ENCODE measurements at places on chromosomes 3 and 15.

GRCh38 chr3:16060358-16060852 is 114.1 kb upstream of the GALNT15 start:
- DNase-seq = no peak

- DNase-seq = no peak
Observed at GRCh38 chr3:194089357-194090177, 46.4 kb upstream of the HES1 start.

- no peak for DNase-seq
Observed at GRCh38 chr3:194908496-194908895, 222.8 kb downstream of the FAM43A start.

DNA sequence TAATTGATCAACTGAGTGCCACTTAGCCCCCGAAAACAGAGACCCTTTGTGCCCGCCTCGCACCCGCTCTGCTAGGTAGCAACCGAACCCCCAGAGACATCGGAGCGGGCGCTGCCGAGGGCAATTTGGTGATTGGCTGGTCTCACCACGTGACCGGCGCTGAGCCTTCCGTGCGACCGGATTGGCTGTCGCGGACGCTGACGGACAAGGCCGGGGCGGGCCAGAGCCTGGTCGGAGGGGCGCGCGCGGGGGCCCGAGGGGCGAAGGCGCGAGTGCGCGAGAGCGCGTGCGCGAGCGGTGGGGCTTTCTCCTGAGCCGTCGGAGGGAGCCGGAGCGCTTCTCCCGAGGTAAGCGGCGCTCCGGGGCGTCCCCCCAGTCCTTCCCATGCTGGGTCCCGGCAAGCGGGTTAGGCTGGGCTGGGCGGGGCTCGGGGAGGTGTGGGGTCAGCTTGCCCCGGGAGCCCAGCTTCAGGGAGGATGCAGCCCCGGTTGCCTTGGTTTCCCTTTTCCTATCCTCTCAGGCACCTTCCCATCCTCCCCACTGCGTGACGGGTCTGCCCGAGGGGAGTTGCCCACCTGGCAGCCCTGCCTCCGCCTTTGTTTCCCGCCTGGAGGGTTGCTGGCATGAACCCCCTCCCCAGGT is at the start of gene TMEM108:
Gene TMEM108 (plus strand): TSS at position 303 of the 642 bp plus-strand sequence.
- DNase-seq = no peak

- no peak for DNase-seq
Observed at GRCh38 chr15:48021336-48022086, 99.3 kb upstream of the SLC24A5 start.

DNA sequence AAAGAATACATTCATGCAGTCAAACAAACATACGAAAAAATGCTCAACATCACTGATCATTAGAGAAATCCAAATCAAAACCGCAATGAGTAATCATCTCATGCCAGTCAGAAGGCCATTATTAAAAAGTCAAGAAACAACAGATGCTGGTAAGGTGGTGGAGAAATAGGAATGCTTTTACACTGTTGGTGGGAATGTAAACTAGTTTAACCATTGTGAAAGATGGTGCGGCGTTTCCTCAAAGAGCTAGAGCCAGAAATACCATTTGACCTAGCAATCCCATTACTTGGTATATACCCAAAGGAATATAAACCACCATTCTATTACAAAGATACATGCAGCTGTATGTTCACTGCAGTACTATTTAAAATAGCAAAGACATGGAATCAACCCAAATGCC is 330.4 kb downstream of the EDEM1 start:
- DNase-seq = no peak

DNA sequence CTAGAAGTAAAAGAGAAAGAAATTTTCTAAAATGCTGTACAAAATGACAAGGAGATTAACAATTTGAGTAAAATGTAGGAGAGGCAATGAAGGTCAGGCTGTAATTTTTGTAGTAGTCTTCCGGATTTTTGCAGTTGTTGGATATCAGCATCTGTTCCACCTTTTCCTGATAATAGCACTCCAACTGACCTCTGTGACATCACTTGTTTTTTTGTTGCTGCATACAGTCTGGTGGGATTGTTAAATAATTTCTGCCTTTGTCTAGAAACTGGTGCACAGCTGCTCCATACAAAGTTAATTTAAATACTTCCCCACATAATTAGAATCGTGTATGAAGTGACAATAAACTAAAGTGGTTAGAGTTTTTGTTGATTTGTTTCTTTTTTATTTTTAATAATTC is 731.4 kb downstream of the PLOD2 start:
- no peak for DNase-seq

DNA sequence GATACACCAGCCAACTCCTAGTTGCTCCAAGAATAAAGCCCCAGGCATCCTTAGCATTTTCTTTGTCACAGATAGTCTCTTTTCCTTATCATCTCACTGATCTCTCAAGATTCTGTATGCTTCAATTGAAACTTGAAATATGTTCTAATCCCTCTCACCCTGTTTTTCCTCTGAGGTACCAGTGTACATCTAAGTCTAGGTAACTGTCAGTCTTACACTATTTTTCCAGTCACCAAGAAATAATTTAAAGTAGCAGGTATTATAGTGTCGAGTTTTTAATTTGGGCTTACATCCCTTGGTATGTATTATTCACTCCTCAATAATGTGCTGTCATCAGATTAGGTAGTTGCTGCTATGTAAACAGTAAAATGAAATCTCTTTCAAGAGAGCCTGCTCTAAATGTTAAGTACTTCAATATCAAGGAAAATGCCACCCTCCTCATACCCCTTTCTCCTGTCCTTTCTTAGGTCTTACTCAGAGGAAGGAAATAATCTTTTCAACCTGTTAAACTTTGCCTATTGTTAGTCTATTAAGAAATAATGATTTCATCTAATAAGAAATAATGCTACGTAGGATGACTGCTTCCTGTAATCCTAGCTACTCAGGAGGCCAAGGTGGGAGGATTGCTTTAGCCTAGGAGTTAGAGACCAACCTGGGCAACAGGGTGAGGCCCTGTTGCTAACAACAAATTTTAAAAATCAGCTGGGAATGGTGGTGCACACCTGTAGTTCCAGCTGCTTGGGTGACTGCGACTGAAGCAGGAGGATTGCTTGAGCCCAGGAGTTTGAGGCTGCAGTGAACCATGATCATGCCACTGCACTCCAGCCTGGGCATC is 39.8 kb downstream of the TSC22D2 start:
- no peak for DNase-seq

GRCh38 chr3:50655009-50655830 is 19.5 kb upstream of the DOCK3 start:
- no peak for DNase-seq

- no peak for DNase-seq
Observed at GRCh38 chr3:67289626-67290025, 291.5 kb downstream of the KBTBD8 start.

- DNase-seq = no peak
Observed at GRCh38 chr3:101065962-101066361, 72.7 kb upstream of the ABI3BP start.

- peak; percentile 39 for DNase-seq
Observed at GRCh38 chr15:77002954-77003912, 8.3 kb downstream of the PSTPIP1 start.

GRCh38 chr15:36075333-36075732 is 504.1 kb upstream of the CDIN1 start:
- DNase-seq = no peak

DNA sequence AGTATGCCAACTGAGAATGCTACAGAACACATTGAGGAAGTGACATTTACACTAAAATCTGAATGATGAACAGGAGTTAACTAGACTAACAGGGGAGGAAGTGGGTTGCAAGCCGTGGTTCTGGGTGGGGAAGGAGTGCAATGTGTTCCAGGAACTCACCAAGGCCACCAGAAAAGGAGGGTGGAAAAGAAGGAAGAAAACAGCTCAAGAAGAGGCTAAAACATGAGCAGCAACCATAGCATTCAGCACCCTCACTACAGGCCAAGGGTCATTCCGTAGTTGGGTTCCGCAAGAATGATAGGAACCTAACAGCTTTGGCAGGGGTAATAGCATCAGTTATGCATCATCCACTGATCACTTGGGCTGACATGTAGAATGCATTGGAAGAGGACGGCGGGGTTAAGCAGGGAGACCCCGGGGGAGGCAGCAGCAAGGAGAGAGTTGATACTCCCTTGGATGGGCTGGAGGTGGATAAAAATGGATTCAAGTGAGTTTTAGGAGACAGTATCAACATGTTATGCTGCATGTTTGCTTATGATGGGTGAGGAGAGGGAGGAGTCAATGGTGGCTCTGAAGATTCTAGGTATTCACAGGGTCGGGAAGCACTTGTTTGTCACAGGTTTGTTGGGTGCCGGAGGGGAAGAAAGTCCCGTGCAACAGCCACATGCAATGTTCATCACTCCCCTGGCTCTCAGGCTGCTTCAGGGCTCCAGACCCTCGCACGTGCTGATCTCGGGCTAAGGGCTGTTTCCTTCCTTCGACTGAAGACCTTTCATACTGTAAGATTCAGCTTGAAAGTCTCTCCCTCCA is 53.2 kb downstream of the LIPC start:
- DNase-seq = no peak

- no peak for DNase-seq
Observed at GRCh38 chr3:171565481-171566058, 105.4 kb upstream of the TNIK start.

DNA sequence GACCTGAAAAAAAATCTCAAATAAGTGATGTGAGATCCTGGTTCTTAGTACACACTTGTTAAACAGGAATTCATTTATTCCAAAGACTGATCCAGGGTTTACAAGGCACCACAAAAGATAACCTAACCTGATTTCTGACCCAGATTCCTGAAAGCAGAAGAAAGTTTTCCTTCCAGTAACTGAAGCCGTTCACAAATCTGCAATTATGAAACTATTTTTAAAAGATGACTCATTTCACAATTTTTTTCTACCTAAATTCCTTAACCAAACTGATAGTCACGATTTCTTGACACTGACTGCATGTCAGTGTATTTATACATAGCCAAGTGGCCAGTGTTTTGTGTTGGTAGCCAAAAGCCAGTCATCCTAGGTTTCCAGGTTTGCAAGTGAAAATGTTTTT is 17.1 kb downstream of the SLC9A9 start:
- DNase-seq = no peak

GRCh38 chr3:160671231-160671630 is 5.7 kb upstream of the ARL14 start:
- no peak for DNase-seq

GRCh38 chr15:52020221-52021085 is 1.4 kb downstream of the MAPK6 start:
- DNase-seq = no peak

- no peak for DNase-seq
Observed at GRCh38 chr15:70351941-70352774, 254.4 kb upstream of the TLE3 start.

- no peak for DNase-seq
Observed at GRCh38 chr15:26889298-26889898, 22.5 kb downstream of the GABRA5 start.

GRCh38 chr3:114464548-114464947 is 170.7 kb downstream of the TIGIT start:
- no peak for DNase-seq

- no peak for DNase-seq
Observed at GRCh38 chr15:94080416-94080815, 150.9 kb upstream of the MCTP2 start.

DNA sequence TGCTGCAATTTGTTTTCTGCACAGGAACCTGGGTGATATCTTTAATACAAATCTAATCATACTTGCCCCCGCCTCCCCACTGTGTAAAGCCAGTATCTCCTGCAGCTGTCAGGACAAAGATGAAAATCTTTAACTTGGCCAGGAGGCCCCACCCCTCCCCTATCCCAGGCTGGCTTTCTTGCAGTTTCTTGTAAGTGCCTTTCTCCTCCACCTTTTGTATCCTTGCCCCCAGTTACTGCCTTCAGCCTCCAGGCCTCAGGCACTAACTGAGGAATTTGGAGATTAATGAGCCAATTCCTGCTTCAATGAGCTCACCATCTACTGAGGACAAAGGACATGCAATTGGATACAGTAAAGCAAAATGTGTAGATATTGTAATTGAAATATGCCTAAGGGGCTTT is 6.5 kb downstream of the GCSAM start:
- no peak for DNase-seq

DNA sequence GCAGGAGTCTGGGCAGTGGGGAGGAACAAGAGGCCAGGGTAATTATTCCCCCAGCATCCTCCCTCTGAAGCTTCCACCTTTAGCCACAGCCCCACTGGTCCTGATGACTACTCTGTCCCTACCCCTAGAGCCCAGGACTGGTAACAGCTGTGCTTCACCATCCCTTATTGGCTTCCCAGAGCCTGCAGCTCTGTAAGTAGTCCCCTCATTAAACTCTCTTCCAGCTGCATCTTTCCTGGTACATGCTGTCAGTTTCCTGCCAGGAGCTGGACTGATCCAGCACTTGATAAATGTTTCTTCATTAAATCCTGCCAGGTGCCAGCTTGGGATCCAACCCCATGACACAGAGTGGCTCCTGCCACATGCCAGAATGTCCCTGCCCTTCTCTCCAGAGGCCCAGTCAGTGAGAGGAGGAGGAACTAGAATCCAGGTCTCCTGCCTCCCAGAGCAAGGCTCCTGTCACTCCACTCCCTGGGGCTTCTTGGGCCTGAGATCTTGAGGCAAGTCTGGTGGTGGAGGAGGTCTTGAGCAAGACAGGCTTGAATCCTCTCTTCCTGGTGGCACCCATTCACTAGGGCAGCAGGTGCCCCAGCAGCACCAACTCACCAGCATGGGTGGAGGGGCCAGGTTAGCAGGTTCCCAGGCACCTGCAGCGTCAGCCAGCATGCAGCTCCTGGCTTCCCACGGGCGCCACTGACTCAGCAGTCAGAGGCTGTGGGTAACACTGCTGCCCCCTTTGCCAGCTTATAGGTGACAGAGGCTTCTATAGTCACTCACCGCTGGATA is 27.6 kb downstream of the FBXW12 start:
- DNase-seq = no peak

- no peak for DNase-seq
Observed at GRCh38 chr3:181630853-181631252, 80.9 kb upstream of the SOX2 start.

DNA sequence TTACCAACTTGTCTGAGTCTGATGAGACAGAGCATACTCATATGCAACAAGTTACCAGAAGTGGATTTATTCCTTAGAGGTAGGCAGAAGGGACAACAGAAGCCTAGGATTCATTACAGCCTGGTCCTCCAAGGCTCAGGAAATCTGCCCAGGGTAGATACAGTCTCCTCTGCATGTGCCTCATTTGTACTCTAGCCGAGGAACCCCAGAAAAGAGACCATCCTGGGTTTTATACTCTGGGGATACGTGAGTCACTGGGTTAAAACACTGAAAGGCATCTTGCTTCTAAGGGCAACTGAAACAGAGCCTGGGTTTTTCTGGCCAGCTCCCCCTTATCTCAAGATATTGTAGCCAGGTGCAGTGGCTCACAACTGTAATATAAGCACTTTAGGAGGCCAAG is 45.6 kb downstream of the TLNRD1 start:
- no peak for DNase-seq

GRCh38 chr3:15645246-15645645 is 43.7 kb downstream of the BTD start:
- no peak for DNase-seq

- DNase-seq = no peak
Observed at GRCh38 chr3:6041894-6042293, 819.0 kb upstream of the GRM7 start.

DNA sequence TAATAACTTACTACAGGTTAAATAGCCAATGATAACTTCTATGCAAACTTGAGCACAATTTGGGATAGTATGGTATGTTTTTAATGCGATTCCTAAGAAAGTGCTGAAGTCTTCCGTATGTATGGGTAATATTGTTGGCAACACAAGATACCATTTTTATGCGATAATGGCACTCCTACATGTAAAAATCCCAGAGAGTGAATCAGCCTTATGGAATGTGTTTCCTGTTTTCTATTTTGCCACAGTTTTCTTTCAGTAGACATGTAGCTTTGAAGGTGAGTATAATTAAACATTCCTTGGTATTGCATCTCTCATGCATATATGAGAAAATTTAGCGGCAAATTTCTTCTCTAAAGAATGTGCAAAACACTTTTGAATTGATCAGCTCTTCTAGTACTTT is 396.8 kb upstream of the AZI2 start:
- DNase-seq = no peak
